NCI-H1092 treated with DMSO at 0.1 percent for 48 hours (cell line): ENCODE measurements at places on chromosomes 11 and 22.

DNA sequence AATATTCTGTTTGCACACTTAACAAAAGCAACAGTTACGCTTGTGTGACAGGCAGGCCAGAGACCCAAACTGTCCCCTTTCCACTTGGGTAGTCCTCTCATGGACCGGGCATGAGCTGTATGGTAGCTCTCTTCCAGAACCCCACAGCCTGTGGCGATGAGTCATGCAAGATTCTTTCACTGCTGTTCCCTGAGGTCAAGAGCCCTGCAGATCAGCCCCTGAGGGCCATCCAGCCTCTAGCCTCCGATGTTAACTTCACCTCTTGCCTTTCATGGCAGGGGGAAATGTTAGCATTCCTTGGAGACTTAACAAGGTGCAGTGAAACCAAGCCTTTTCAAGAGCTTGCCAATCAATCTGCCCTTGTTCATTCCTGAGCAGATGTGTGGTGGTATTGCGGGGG is 63.2 kb upstream of the DEUP1 start:
- no peak for DNase-seq

GRCh38 chr11:131712897-131713296 is 342.5 kb downstream of the NTM start:
- no peak for DNase-seq

GRCh38 chr22:37180531-37181231 is 7.4 kb downstream of the C1QTNF6 start:
- DNase-seq, result no peak

- peak; percentile 27 for DNase-seq
Observed at GRCh38 chr11:78583889-78584288, 9.2 kb upstream of the NARS2 start.

DNA sequence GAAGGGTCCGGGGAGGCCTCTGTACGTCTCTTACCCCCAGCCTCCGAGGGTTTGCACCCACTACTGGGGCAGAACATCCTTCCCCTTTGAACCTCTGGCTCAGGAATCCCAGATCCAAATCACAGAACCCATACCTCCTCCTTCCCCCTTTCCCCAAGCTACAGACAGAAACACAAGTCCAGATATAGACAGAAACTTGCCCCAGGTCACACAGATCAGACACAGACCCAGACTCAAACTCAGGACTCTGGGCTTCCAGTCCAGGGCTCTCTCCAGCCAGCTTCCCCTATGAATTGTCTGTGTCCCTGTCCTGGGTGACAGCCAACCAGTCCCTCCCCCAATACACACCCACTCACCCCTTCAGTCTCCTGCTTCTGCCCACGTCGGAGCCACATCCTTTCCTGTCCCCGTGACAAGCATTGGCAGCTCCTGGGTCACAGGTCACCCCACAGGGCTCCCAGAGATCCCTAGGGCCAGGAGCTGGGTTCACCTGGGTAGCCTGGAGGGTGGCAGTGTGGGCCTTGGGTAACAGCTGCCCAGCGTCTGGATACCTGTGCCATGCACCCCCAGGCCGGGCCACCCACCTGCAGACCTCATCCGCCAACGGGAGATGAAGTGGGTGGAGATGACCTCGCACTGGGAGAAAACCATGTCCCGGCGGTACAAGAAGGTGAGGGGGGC is 772 bp downstream of the TBC1D10C start:
- DNase-seq, result no peak

DNA sequence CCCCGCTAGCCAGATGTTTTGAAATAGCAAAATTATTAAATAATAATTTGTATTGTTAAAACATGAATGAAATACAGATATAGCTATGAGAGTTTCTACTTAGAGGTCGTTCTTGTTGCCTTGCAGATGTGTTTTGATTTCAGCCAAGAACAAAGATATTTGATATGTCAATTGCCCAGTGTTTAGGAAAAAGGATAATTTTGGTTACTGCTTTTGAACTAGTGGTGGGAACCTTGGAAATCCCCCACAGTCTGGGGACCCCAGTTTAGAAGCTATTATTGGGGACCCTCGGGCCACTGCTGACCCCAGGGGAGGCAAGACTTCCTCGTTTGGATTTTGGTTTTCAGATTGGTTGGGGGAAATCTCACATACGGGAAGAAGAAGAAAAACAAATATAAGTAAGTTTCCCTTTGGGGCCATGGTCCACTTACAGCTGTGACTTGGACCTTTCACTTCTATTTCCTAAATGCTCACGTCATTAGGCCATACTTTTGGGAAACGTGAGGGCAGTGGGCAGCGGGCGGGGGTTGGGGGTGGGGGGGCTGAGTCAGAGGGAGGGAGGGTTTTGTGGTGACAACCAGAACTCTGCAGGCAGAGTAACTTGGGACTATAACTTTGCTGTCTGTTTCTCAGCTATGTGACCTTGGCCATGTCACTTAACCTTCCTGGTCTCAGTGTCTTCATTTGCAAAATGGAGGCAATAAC is 37.0 kb downstream of the LDLRAD3 start:
- no peak for DNase-seq

DNA sequence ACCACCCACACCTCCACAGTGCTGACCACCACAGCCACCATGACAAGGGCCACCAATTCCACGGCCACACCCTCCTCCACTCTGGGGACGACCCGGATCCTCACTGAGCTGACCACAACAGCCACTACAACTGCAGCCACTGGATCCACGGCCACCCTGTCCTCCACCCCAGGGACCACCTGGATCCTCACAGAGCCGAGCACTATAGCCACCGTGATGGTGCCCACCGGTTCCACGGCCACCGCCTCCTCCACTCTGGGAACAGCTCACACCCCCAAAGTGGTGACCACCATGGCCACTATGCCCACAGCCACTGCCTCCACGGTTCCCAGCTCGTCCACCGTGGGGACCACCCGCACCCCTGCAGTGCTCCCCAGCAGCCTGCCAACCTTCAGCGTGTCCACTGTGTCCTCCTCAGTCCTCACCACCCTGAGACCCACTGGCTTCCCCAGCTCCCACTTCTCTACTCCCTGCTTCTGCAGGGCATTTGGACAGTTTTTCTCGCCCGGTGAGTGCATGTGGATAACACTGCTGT is 28.4 kb downstream of the MUC5B start:
- no peak for DNase-seq

DNA sequence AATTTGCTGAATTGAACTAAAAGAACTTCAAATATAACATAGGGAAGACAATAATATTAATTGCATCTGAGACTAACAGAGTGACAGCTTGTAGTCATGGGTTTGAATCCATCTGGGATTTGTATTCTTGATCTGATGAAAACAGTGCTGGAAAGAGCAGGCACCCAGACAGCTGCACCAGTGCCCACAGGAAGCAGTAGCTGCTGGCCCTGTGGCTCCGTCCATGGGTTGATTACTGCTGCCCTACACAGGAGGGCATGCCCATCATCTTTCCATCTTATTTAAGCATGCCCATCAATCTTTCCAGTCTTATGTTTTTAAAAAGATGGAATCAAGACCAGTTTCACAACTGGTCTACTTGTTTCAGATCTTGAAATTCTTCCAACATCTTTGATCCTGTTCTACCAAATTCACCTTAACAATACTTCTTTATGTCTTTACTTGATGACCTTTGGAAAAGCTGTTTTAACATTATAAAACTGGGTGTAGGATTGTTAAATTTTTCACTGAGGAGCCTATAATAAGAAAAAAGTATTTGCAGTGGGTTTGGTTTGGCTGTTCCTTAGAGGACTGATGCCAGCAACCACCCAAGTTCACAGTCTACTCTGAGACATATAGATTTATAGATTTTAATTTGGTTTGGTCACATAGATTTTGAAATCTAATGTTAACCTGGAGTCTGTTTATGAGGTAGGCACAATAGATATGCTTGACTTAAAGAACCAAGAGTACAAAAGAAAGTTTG is 761 bp upstream of the NXPE4 start:
- DNase-seq, result no peak

GRCh38 chr22:23237201-23237798 is 57.0 kb downstream of the BCR start:
- DNase-seq, result peak; percentile 93

DNA sequence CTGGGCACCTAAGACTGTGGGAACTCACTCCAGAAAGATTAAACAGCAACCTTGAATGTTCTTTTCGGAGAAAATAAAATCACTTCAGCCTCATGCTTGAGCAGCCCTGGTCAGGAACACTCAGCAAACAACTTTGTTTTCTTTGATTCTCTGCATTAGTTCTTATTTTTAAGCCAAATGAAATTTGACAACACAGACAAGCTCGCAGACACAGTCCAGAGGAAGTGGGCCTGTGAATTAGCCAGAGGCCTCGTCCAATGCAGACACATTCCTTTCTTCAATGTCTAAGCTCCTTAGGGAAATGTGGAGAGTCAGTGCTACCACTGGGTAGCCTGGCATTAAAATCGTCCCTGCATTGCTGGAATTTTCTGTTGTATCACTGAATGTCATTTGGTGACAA is 62.9 kb upstream of the CSNK2A3 start:
- DNase-seq, result no peak

- DNase-seq, result no peak
Observed at GRCh38 chr11:7575841-7576725, 62.3 kb downstream of the PPFIBP2 start.

- DNase-seq, result no peak
Observed at GRCh38 chr22:17969701-17970113, 54.7 kb downstream of the MICAL3 start.

- no peak for DNase-seq
Observed at GRCh38 chr11:76444065-76444383, 794 bp upstream of the EMSY start.

DNA sequence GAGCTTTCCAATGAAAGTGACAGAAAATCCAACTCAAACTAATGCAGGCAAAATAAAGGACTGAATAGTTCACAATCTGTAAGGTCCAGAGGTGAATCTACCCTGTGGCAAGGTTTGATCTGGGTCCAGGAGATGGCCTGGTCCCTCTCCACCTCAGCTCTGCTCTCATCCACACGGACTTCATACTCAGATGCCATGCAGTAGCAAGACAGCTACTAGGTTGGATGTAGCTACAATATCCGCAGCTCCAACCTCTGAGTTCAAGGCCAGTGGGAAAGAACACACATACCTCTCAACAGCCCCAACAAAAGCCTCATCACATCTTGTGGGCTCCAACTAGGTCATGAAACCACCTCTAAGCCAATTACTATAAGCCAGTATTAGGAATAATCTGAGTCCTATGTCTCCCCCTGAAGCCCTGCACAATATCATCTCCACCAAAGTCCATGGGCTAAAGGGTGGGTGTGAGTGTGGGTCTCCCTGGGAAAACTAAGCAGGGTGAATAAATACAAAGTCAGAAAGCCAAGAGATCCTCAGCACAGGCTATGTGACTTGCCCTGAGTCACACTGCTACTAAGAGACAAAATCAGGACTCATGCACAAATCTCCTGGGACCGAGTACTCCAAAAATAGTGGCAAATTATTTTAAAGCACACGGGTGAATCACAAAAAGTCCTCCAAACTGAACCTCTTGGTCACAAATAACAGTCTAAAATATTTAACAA is 78.8 kb downstream of the LARGE1 start:
- DNase-seq, result no peak

DNA sequence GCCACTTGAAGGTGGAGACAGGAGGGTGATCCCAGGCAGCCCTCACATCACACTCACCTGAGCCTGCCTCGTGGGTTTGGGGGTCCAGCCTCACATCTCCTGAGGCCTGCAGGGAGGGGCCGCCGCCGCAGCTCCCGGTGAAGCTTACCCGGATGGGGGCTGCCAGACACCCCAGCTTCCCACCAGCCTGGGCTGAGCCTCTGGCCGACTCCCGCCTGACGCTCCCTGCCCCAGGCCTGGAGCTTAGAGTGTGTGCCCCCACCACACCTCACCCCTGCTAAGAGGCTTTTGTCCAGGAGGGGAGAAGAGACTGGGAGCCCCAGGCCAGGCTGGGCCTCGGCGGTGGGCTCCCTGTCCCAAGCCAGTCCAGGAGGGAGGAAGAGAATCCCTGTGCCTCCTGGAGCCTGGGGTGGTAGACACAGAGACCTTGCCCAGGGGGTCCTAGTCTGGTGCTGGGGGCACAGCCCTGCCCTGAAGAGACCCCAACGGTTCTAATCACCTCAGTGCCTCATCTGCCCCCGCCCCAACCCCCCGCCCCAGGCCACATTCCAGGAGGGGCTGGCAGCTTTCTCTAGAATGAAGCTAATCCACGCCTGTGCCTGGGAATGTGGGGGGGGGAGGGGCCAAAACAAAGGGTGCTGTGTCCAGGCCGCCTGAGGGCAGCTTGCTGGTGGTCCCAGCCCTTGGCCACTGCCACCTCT is at the start of gene SLC16A8:
Gene SLC16A8 (minus strand): TSS at position 254 of the 701 bp plus-strand sequence. CDS start 1,311 bp downstream, outside the sequence.
- no peak for DNase-seq

DNA sequence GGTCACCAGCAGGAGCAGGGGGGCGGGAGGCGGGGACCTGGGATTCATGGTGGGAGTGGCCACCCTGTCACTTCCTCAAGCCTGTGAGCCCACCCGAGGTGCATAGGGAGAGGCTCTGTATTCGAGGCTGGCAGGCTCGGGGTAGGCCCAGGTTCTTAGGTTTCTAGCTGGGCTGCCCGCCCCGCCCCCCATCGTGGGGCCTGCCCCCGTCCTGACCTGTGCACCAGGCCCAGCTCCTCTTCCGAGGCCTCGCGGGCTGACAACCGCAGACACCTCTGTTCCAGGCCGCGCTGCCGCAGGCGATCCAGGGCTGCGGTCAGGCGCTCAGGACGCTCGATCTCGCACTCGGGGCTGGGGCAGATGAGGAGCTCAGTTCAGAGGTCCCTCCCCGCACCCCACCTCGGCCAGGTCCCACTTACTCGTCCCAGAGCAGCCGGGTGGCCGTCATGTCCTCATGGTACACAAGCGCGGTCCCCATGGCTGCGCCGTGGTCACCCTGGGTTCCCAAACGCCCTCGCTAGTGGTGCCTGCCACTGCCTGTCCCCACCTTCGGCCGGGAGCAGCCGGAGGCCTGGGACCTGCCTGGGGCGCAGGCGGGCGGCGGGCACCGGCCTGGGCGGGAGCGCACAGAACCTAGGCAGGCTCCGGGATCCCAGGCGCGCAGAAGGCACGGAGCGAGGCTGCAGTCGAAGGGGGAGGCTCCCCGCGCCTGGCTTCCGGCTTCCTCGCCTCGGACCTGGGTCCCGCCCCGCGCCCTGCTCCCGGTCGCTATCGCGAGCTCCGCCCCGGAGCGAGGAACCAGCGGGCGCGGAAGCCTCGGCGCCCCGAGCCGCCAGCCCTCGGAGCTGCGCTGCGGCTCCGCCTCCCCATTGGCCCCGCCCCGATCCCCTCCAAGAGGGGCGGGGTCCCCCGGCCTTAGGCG is at the start of gene HDAC10:
Gene HDAC10 (minus strand): TSS at position 711 of the 922 bp plus-strand sequence. CDS start 233 bp downstream, at position 478.
- peak; percentile 11 for DNase-seq

GRCh38 chr11:38543986-38544385 is 1946.0 kb upstream of the RAG2 start:
- no peak for DNase-seq

- DNase-seq, result no peak
Observed at GRCh38 chr11:106275151-106275550, 197.7 kb downstream of the AASDHPPT start.

DNA sequence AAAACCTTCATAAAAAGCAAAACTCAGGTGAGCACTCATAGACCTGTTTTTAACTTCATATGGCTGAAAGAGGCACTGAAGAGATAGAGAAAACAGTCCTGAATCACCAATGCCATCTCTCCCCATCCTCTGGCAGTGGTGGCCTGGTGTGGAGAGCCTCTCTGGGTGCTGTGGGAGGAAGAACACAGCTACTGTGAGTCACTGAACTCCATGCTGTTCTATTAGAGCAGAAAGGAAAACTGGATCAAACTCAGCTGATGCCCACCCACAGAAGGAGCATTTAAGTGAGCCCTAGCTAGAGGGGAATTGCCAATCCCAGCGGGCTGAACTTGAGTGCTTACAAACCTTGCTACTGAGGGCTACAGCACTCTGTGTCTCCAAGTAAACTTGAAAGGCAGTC is 115.3 kb upstream of the SESN3 start:
- DNase-seq, result no peak
